ENCODE measurements at places on chromosomes 3 and 15.

- no peak for DNase-seq
Observed at GRCh38 chr3:167330993-167331785, 48.9 kb downstream of the ZBBX start.

DNA sequence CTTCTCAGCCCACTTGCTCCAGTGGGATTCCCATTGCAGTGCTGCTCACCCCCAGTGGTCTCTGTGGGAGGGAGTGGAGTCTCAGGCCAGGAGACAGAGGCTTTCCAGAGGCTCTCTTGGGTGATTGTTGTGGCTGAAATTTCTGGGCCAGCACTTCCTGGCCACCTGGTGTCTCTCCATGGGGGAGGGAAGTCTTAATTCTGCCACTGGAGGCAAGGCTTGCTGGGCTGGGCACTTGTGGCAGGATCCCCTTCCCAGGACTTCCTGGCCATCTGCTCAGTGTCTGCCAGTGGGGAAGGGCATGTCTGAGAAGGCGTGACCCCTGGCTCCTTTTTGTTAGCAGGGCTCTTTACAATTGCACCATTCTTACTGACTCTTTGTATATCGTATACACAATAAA lies 351.8 kb downstream of the GABRB3 start:
- no peak for DNase-seq

DNA sequence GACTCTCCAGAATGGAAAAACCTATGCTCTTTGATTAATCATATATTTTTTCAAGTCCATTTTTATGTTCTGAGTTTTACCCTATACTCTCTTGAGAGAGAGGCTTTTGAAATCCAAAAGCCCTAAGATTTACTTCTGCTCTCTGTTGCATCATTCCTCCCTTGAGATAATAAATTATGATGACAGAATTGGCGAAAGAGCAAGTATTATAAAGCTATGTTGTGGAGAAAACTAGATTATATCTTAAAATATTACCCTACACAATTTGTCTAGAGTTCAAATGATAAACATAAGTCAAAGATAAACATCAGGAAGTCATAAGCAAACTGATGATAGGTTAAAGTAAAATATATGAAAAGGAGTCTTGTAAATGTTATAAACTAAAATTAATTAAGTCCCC lies 293.4 kb upstream of the MME start:
- DNase-seq = no peak

GRCh38 chr3:20145874-20146273 lies 40.1 kb downstream of the SGO1 start:
- no peak for DNase-seq

DNA sequence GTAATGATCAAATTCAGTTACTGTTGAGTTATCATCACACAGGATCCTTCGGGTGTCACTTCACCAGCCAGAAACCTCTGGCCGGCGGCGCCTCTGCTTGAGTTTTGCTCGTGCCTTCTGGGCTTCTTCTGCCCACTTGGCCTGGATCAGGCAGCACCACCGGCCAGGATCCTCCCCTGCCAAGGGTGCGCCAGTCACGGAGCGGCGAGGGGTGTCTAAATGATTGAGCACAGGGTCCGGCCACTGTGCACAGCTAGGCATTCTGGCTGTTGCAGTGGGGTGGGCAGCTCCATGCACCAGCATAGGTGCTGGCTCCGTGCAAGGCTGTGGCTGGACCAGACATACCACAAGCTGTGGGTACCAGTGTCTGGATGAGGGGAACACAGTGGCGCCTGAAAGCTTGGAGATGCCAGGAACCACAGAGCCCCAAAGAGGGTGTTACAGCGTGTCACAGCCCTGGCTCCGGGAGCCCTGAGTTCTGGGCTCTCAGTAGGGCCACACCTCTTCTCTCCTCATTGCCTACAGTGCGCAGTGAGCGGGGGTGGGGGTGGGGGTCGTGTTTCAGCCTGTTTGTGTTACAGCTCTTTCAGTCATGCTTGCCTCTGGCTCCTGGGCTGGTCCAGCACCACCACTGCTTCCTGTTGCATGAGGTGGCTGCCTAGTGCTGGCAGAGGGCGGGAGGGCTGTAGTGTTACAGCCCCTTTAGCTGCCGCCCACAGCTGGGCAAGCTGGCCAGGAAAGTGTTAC lies 169.4 kb downstream of the FNDC3B start:
- DNase-seq = no peak

DNA sequence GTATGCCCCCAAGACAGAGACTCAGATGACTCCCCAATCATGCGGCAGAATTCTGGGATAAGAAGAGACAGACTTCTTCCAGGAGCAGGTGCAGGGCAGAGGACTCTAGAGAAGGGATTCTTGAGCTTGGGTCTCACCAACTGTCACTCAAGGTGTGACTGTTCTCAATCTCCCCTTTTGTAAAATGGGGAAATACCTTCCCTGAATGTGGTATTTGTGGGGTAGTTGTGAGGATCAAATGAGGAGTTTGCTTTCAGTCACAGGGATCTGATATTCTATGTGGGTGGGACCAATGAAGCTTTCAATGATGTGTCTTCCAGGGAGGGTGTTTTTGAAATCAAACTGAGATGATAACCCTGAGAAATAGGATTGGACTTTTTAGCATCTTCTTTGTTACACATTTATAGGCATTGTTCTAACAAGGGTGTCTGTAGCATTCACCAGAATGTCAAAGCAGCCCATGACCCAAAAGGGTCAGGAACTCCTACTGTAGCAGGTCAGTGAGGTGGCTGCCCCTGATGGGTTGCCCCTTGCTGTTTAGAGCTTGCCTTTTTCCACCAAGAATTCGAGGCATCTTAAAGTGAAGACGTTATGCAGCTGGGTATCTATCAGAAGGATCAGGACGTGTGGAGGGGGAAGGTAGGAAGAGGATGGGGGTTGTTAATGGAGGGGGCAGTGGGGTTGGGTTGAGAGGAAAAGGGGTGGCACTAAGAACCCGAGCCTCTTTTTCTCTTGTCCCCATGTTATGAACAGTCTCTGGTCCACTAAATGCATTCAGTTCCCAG lies 28.8 kb downstream of the UMPS start:
- DNase-seq = no peak

DNA sequence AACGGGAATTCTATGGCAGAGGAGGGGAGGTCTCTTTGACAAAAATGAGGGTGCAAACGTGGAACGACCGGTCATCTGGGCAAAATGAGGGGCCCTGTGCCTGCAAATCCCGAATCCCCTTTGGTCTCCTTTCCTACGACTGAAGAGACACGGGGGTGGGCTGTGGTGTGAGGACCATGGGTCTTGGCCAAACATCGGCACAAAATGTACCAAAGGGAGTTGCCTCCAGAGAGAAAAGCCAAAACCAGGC lies 498 bp downstream of the ZNF280D start:
- DNase-seq = no peak

DNA sequence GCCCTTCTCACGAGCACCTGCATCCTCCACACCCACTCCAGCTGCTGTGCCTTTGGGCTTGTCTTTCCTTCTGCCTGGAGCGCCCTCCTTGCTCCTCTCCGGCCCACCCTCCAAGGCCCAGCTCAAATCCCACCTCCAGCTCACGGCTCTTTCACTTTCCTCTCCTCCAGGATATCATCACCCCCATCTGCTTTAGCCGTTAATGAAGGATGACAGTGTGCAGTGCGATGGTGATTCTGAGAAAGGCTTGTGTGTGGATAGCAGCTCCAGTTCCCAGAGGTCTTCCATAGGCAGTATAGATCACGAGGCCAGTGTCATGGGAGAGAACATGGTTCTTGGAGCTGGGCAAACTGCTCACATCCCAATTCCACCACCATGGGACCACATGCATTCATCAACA lies 237.4 kb downstream of the TLE3 start:
- DNase-seq = no peak

DNA sequence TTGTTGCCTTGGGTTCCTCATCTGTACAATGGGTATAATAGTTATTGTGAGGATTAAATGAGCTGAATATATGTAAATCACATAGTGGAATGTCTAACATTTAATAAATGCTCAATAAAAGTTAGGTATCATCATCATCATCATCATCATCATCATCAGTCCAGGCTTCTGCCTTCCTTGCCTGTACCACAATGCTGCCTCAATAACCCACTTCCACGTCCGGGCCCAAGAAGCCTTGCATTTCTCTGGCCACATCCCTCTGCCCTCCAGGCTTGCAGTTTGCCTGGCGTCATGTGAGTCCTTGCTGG lies 137.4 kb downstream of the THSD4 start:
- no peak for DNase-seq

DNA sequence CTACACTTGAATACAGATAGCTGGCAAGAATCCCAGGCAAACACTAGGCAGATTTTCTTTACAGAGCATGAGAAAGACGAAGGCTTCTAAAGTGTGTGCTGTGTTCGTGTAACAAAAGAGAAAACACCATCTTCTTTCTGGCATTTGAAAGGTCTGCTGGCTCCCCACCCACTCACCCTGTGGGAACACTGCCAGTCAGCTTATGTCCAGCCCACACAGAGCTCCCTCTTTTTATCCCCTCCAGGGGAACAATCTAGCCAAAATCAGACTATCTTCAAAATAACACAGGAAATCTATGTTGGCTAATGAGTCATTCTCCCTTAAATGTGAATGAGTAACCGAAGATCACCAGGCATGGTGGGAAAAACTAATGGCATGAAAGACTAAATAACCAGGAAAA lies 45.6 kb upstream of the PAQR5 start:
- peak; percentile 57 for DNase-seq

DNA sequence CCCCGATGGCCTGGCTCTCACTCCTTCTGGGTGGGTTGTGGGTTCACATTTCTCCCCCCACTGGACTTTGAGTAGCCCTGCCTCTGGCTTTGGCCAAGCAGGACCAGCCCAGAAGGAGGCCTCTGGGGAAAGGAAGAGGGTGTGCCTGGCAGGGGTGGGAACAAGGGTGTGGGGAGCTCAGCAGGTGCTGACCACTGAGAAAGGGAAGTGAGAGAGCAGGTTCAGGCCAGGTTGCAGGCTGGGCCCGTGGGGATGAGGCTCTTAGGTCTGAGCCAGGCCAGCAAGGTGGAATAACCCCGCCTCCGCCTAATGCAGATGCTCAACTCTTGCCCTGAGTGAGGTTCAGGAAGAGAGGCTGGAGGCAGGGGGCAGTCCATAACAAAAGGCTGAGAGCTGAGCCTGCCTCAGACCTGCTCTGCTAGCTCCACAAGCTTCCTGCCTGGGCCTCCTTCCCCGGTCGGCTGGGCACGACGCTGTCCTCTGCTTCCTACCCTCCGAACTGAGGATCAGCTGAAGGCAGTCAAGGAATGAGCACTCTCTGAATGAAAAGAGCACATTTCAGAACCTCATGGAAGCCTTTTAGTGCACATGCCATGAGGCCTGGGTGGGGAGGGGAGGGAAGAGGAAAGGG lies 82.7 kb downstream of the TLE3 start:
- no peak for DNase-seq

DNA sequence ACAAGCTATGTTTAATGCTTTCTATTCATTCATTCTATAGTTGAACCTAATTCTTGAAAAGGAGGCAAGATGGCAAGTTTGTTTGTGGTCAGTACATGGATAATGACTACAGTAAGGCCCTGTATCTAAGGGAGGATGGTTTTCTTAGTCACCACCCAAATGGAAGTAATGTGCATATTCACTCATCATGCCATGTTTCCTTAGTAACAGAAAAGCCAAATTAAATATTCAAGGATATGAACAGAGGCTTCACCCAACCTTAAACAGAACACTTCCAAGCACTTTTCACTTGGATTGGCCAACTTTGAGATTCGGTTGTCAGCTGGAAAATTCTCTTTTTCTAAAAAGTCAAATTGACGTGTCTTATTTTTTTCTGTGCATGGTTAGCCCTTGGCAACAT lies 805.3 kb upstream of the LMCD1 start:
- DNase-seq = no peak

DNA sequence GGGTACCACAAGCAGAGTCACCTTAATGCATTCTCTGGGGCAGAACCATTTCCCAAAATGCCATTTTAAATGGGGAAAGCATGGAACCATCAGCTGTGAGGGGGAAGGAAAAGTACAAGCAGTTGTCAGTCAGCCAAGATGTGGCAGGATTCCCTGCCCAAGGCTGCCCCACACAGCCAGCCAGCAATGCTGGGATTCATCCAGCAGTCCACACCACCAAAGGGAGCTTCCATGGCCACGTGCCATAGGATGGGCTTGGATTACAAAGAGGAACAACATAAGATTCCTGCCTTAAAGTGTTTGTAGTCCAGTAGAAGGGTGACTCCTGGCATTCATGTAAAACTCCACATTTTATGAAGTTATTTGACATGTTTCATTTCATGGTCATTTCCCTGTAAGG lies 233.3 kb downstream of the SHOX2 start:
- peak; percentile 43 for DNase-seq

- DNase-seq = peak; percentile 34
Observed at GRCh38 chr3:46812237-46812791, 50.9 kb downstream of the MYL3 start.

DNA sequence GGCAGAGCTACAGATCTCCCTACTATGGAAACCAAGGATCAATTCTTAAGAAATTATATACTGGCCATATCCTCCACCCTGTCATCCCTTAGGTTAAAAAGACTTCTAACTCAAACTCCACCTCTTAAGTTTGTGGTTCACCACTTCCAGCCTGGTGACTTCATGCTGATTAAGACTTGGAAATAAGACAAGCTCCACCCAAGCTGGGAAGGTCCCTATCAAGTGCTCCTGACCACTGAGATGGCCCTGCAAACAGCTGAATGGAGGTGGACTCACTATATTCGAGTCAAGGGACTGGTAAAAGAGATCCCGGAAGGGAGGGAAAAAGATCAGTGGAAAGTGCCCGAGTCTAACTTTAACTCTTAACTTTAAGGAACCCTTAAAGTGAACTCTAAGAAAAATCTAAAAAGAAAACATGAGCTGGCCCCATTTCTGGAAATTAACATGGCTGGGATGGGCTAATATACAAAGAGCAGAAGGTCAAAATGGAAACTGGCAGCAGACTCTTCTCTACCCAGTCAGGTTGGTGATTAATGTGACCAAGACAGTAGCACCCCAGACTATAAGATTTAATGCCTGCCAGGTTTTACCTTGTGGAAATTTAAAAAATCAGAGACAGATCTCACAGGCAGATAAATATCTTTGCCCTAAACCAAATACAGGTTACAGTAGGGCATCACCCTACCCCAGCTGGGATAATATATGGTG lies 43.9 kb downstream of the PPCDC start:
- DNase-seq = peak; percentile 20

DNA sequence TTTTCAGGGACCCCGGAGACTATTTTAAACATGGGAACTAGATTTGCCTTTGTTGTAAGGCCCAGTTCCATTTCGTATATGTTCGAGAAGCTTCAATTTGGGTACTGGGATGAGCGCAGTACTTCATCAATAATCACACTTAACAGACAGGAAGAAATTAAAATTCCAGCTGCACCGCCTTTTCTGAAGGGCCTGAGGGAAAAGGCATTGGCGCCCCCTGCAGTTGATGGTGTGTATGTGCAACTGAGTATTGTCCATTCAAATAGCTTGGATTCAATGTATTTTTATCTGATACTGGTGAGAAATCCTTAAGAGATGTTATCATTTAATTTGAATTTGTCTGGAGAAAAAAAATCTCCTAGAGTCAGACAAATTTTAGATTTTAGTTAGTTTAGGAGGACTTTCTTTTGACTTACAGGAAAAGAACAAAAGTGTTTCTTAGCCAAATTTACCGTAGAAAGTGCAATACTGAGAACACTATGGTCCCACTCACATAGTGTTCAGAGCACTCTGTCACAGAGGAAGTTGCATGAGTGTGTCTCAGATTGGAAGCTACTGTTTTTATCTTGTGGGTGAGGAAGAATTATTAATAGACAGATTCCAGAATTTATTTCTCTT lies 5.4 kb upstream of the ALDH1A2 start:
- DNase-seq = peak; percentile 46
